Fibroblast of skin of right biceps (primary cell): ENCODE measurements at places on chromosomes 12 and 14.

GRCh38 chr14:91142214-91142668, 28.4 kb downstream of the DGLUCY start:
- DNase-seq = no peak

- DNase-seq = peak; percentile 41
These were observed 102.5 kb upstream of the DIO2 start for GRCh38 chr14:80313806-80314205.

DNA sequence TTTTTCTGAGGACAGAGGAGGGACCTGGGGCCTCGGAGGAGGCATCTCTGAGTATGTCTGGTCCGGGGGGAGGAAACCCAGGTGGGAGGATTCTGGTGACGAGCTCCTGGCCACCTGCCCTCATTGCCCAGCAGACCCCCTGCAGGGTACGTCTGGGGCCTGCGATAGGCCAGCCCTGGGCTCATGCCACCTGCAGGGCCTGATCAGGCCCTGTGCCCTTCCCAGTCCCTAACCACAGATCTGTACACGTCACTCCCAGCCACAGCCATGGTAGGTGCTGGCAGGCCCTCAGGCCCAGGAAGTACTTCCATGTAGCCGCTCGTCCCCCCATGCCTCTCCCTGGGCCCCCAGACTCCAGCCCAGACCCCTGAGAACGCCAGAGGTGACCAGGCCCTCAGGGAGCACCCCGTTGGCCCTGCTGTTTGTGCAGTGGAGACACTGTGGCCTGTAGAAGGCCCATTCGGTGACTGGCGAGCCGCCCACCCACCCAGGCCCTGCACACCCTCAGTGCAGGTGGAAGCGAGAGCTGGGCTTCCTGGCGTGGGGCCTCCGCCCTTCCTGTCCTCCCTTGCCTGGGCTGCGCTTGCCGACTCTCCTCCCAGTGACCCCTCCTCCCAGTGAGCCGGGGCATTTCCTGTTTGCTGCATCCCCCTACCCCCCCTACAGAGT, 5.7 kb downstream of the INF2 start:
- DNase-seq = no peak

GRCh38 chr14:99708449-99708848, 24.4 kb downstream of the CYP46A1 start:
- no peak for DNase-seq

GRCh38 chr14:24443053-24443665, 583 bp upstream of the SDR39U1 start:
- no peak for DNase-seq

- no peak for DNase-seq
These were observed 241.2 kb downstream of the SOX5 start for GRCh38 chr12:23708185-23708837.

DNA sequence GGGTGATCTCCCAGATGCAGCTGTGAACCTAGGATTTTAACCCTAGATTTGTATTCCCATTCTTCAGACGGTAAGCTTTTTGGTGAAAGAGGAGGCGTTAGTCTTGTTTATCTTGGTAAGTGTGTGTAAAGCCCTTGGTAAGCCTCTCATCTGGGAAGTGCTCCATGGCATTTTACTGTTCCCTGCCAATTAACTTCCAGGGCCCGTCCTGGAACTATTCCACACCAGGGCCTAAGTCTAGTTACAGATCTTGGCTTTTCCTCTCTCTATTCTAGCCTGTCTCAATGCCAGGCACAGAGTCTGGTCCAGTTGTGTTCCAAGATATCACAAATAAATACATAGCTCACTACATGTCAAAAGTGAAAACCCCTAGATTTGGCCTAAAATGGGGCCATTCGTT, 42.4 kb downstream of the YEATS4 start:
- no peak for DNase-seq

GRCh38 chr12:89797436-89797835, 88.8 kb upstream of the ATP2B1 start:
- no peak for DNase-seq

- peak; percentile 37 for DNase-seq
These were observed 18.8 kb upstream of the HHIPL1 start for GRCh38 chr14:99626041-99626648.
